Foreskin fibroblast (primary cell): ENCODE measurements at places on chromosomes 11 and 22.

GRCh38 chr11:112016088-112016764 is 9.0 kb upstream of the DLAT start:
- DNase-seq, result peak; percentile 59

DNA sequence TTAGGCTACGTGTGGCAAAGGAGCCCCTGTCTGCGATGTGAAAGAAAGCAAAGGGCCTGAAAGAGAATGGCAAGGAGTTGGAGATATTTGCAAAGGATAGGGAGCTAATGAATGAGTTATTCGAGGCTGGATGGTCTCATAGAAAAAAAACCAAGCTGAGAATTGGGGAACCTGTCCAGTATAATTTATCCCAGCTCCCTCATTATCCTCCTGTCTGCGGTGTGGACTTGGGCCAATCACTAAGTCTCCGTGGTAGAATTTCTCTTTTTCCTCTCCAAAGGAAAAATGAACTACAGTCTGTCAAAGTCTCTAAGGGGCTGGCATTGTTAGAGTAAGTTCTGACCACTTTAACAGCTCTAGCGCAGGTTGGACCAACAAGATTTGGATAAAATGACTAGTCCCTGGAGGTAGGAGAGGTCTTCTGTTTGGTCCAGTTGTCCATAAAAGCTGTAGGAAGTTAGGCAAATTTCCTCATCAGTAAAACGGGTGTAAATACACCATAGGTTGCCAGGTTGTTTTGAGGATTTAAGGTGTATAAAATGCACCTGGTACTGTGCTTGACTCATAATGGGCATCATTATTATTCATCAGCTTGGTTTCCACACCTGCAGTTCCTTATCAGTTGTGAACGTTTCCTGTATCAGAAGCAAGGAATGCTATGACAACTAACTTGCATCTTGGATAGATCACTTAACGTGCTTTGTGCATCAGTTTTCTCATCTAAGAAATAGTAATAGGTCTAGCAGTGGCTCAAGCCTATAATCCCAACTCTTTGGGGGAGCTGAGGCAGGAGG is 10.3 kb upstream of the CDON start:
- no peak for DNase-seq

DNA sequence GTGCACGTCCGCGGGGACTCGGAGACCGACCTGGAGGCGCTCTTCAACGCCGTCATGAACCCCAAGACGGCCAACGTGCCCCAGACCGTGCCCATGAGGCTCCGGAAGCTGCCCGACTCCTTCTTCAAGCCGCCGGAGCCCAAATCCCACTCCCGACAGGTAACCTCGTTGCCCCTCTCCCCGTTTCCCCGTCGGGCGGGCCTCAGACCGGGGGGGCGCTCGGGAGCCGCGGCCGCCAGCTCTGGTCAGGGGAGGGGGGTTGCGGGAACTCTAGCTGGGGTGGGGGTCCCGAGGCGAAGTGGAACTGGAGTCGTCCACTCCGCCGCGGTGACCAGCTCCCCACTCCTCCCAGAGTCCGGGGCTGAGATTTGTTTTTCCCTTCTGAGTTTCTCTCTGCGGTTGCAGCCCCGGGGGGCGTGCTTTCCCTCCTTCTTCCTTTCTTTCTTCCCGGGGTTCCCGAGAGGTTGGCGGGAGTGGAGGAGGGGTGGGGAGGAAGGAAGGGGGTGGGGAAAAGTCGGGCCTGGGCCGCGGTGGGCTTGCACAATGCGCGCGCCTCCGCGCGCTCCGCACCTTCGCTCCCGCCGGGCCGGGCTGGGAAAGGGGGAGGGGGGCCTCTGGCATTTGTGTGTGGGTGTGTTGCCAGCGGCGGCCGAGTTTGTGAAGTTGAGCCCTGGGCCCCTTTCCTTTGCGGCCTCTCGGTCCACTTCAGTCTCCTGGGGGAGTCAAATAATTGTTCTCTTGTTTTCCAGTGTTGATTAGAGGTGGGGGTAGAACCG is 952 bp downstream of the YAP1 start:
- DNase-seq, result peak; percentile 94

DNA sequence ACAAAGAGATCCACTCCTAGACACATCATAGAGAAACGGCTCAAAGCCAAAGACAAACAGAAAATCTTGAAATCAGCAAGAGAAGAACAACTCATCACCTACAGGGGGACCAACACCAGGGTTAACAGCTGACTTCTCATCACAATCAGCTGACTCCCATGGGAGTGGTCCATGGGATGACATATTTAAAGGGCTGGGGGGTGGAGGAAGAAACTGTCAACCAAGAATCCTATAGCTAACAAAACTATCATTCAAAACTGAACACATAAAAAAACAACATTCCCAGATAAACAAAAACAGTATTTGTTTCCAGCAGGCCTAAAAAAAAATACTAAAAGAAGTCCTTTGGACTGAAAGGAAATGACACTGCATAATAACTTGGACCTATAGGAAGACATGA is 86.7 kb downstream of the APOL5 start:
- DNase-seq, result no peak

- DNase-seq, result peak; percentile 36
These were observed 178.2 kb upstream of the ZC3H12C start for GRCh38 chr11:109914809-109915653.

DNA sequence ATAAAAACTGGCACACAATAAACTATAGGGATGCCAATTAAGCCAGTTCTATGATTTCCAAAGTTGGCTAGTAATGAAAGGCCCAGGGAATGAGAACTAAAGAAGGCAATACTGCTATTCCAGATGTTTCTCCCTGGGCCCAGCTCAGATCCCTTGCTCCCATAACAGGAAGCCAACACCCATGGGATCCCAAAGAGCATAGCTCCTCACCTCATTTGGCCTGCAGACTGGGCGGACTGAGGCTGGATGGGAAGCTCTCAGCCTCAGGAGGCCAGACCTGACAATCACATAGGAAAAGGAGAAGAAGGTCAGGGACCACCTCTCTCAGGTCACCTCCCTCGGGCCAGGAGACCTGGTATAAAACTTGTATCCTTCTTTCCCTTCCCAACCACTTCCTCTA is 5.3 kb downstream of the TBC1D10A start:
- no peak for DNase-seq

- DNase-seq, result no peak
These were observed 249.4 kb downstream of the MN1 start for GRCh38 chr22:27552176-27552575.

- DNase-seq, result no peak
These were observed 85.6 kb upstream of the PARVA start for GRCh38 chr11:12291766-12292165.

DNA sequence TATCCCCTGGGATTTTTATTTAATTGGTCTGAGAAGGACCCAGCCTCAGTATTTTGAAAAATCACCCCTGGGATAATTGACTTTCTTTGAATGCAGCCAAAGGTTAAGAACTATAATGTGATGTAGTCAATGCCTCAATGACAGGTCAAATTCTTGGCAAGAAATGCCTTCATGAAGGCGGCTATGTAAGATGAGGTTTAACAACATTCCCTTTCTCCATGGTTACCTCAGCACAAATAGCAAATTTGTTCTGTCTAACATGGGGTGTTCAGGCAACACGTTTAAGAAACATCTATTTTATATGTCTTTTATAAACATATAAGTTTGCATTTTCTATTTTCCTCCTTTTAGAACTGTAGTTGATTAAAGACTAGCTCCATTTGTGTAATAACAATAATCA is 5.3 kb downstream of the SLN start:
- DNase-seq, result no peak

GRCh38 chr11:112605093-112605666 is 344.5 kb upstream of the PLET1 start:
- DNase-seq, result no peak

DNA sequence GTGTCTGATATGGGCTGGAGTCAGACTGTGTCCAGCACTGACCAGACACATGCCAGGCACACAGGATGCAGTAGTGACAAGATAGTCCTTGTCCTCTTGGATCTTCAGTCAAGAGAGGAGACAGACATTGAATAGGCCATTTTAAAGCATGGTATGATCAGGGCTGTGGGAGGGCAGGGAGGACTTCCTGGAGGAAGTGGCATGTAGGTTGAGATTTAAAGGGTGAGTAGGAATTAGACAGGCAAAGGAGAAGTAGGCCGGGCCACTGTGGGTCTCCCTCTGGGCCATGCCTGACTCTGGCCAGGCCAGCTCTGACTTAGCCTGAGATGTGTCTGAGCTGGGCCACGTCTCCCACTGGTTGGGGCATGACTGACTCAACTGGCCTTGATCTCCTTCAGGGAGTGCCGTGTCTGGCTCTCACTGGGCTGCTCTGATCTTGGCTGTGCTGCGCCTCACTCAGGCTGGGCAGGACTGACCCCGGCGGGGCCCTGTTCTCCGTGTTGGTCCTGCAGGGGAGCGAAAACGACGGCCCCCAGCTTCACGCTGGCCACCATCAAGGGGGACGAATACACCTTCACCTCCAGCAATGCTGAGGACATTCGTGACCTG is 71.2 kb downstream of the MYO7A start:
- DNase-seq, result no peak

DNA sequence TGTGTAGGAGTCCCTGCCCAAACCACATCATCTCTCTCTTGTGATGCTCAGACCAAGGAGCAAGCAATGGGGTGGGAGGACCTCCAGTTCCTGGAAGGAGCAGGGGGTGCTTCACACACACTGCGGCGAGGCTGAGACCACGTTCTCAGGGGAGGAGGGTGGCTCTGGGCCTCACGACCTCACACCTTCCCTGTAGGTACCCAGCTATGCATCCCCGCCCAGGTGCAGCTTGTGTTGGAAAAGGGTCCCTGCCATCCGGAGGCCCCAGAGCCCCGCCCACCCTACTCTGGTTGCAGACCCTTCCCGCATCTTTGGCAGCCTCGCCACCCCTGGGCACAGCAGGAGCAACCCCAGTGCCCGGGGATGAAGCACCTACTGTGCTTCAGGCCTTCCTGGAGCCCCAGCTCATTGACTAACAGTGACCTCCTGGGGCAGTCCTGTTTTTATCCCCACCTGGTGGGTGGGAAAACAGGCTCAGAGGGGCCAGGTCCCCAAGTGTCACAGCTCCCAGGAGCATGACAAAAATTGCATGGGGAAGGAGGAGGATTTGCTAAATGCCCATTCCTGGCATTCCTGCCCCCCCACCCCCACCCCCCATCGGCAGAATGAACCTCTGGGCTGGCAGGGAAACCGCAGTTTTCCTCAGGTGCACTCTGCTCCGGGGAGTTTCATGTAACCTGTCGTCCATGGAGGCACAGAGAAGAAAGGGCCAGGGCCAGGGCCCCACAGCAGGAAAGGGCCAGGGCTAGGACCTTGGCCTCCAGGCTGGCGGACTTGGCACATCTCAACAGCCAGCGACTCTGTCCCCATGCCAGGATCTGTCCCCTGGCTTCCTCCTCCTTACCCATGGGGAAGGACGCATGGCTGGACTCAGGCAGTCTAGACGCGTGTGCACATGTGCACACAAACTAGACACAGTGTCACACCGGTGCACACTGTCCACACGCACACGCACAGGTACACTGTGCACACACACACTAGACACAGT is 81.0 kb downstream of the IGLL1 start:
- DNase-seq, result no peak

- DNase-seq, result no peak
These were observed 5.4 kb downstream of the ATXN10 start for GRCh38 chr22:45677063-45677462.

GRCh38 chr11:102267609-102268008 is 49.7 kb upstream of the BIRC3 start:
- peak; percentile 80 for DNase-seq

DNA sequence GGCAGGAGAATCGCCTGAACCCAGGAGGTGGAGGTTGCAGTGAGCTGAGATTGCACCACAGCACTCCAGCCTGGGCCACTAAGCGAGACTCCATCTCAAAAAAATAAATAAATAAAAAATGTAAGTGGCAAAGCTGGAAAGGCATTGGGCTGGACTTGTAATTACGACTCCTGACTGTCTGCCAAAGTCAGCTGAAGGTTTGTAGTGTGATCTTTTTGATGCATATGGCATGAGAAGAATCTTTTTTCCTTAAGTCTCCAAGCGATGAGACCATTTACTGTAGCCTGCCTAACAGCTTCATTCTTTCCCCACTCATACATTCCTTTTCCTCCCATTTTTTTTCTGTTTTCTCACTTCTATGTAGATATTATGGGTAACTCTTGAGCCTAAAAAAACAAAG is 24.8 kb downstream of the CTNND1 start:
- DNase-seq, result peak; percentile 35

DNA sequence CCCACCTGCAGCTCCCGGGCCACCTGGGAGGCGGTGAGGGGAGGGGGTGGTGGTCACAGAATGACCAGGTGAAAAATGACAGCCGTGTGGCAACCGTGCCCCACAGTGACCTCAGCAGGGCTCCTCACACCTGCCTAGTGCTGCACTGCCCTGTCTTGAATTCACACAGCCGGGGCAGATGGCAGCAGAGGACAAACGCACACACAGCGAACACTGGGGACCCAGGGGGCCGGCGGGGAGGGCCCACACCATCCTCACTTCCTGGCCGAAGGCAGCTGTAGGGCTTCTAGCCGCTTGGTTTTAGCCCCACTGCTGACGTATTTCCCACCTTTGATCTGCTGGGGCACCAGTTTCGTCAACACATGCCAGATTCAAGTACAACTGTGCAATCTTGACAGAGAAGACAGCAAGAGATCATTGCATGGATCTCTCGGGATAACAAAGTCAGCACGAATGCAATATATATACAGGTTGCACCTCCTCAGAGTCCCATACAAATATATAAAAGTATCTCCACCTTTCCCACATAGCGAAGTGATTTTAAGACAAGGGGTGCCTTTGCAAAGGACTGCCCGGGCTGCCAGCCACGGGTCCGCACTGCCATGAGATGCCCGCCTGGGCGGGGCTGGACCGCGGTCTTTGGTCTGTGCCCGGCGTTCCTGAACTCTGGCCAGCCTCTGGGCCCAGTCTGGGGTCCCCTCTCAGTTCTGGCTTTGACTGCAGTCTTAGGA is 26.9 kb downstream of the TRMU start:
- DNase-seq, result no peak

- no peak for DNase-seq
These were observed 10.2 kb upstream of the IFITM3 start for GRCh38 chr11:330694-331357.

DNA sequence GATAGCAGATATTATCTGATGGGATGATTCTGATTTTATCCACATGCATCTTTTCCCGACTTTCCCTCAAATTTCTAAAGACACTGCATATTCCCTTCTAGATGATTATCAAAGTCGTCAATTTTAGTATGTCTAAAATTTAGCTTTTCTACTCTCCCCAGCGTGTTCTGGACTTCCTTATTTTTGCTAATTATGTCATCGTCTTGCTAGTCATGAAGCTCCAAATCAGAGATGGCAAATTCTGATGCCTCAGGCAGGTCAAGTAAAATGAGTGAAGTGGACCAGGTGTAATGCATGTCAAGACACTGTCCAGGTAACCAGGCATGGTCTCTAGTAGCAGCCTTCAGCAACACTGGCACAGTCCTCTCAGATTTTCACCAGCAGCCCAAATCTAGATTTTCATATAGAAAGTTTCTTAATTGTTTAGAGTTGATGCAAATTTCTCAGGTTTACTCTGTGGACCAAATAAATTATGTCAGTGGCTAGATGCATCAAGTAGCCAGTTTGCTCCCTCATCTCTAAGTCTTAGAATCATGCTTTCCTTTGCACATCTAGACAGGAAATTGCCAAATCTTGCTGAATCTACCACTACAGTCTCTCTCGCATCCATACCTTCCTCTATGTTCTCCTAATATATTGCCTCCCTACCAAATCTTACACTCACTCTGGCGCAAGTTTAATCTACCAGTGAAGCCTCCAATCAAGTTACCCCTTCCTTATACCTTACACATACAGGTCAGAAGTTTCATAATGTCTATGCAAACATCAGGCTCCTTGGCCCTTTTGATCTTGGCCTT is 10.6 kb downstream of the HSD17B12 start:
- no peak for DNase-seq

GRCh38 chr11:28514391-28514790 is 406.2 kb downstream of the METTL15 start:
- DNase-seq, result peak; percentile 19
